ENCODE measurements at places on chromosomes 4 and X.
A peak's percentile ranks its signal among the peaks of the same experiment; 100 is the strongest.

DNA sequence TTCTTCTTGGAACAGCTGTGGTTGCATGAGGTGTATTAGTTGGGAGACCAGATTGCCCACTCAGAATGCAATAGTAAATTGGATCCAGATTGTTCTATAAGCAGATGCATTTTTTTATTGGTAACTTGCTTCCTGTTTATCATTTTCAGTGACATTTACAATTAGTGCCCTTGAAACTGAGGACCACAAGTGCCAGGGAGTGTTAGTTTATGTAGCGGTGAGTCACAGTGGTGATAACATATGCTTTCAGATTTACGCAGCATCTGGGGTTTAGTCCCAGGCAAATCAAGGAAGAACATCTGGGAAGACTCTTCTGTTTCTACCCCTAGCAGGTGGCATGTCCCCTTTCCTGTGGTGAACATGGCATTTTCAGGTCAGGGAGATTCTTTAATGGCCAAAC lies 24.1 kb downstream of the FRMPD4 start:
- DNase-seq: no peak

DNA sequence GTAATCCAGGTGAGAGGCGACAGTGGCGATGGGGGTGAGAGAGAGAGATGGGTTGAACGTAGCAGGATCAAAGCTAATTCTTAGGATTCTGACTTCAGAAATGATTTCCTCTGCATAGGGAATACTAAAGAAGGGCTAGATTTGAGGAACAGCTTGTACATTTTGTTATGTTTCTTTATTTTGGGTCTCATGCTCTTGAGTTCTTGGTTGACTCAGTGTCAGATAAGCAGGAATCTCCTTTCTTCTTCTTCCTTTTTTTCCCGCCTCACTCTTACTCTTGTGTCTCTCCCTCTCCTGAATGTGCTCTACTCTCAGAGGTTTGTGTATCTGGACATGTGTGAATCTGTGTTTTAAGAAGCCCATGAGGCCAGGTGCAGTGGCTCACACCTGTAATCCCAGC lies 36.4 kb downstream of the FAM193A start:
- DNase-seq: no peak

DNA sequence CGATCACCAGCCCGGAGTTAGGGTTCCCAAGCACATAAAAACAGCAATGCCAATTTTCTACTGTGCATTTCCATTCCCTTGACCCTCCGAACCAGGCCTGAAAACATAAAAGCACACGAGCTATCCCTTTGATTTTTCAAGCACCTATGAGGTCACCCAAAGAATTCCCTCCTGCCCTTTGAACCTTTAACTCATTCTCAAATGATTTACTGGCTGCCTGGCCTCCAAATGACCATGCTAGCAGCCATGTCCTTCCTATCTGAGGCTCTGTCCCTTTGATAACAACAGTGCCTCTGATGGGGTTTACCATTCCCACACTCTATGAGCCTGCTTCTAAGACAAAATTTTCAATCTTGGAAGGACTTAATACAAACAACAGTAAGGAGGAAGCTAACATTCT lies 15.2 kb downstream of the SHROOM4 start:
- no peak for DNase-seq

DNA sequence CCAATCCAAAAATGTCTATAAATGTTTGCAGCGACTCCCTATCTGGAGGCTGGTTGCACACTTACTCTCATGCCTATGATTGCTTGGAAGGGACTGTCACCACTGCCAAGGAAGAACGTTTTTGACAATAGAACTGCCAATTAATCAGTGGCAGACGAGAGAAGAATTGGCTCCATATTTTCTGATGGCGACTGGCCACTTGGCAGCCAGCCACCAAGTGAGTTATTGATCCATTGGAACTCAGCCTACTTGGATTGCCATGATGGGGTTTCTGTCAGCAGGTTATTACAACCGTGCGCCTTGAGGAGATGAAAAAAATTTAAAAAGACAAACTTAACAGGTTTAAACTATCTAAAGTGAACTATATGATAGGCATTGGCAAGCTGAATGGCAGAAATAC lies 47.4 kb downstream of the LINC00632 start:
- DNase-seq: no peak

- no peak for DNase-seq
Measured at GRCh38 chr4:106583567-106583966, 215.0 kb upstream of the GIMD1 start.

GRCh38 chr4:141371206-141371605 lies 150.5 kb downstream of the ZNF330 start:
- DNase-seq: no peak

GRCh38 chr4:153209410-153209809 lies 5.2 kb downstream of the TRIM2 start:
- no peak for DNase-seq

GRCh38 chr4:123444290-123444731 lies 47.7 kb downstream of the SPRY1 start:
- DNase-seq: peak; percentile 68

GRCh38 chr4:39048311-39048710 lies 13.7 kb upstream of the KLHL5 start:
- DNase-seq: no peak

GRCh38 chrX:137172317-137172948 lies 138.6 kb upstream of the GPR101 start:
- no peak for DNase-seq

DNA sequence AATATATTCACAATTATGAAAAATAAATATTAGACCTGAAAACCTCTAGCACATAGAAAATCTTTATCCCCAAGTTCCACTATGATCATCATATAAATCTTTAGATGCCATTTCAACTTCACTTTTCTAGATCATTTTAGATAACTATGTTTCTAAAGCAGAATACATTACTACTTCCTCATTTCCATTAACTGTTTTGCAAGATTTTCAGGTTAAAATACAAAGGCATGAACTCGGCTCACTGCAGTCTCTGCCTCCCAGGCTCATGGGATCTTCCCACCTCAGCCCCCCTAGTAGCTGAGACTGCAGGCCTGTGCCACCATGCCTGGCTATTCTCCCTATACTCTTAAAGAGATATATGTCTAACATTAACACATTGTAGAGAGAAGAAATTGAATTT lies 1365.9 kb upstream of the AGA start:
- no peak for DNase-seq

GRCh38 chr4:175087145-175087544 lies 169.0 kb downstream of the ADAM29 start:
- no peak for DNase-seq

DNA sequence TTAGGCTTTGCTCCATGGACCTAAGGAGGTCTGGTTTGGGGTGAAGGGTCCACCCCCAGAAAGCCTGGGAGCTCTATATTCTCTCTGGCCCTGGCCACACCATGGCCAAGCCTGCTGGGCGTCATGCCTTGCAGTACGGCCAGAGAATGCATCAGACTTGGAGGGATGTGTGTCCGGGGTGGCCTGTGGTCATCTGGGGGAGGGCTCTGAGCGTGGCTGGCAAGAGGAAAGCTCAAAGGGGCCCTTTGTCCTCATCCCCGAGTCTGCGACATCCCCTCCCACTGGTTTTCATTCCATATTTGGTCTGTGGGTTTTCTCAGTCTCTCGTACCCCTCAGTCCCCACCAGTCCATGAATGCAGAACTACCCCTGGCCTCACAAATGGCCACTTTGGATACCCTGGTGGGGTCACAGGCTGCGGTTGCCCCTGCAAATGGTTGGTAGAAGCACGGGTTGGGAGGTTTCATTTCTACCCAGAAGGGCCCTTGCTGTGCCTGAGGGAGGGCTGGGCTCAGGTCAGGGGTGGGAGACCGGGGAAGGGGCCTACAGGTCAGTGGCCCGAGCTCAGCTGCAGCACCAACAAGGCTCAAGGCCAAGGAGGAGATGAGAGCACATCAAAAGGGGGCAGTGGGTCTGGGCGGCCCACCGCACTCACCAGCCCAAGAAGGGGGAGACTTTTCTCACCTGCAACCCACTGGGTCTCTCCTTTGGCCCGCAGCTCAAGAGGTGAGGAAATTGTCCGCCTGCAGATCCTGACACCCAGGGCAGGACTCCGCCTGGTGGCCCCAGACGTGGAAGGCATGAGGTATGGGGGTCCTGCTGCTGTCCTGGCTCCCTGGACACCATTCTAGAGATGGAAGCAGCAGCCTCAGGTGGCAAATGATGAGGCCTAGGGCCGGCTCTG lies 30.2 kb downstream of the ZNF185 start:
- no peak for DNase-seq

- DNase-seq: no peak
Measured at GRCh38 chrX:148659481-148659880, 159.1 kb downstream of the AFF2 start.

- no peak for DNase-seq
Measured at GRCh38 chr4:78560296-78560963, 8.9 kb downstream of the ANXA3 start.

DNA sequence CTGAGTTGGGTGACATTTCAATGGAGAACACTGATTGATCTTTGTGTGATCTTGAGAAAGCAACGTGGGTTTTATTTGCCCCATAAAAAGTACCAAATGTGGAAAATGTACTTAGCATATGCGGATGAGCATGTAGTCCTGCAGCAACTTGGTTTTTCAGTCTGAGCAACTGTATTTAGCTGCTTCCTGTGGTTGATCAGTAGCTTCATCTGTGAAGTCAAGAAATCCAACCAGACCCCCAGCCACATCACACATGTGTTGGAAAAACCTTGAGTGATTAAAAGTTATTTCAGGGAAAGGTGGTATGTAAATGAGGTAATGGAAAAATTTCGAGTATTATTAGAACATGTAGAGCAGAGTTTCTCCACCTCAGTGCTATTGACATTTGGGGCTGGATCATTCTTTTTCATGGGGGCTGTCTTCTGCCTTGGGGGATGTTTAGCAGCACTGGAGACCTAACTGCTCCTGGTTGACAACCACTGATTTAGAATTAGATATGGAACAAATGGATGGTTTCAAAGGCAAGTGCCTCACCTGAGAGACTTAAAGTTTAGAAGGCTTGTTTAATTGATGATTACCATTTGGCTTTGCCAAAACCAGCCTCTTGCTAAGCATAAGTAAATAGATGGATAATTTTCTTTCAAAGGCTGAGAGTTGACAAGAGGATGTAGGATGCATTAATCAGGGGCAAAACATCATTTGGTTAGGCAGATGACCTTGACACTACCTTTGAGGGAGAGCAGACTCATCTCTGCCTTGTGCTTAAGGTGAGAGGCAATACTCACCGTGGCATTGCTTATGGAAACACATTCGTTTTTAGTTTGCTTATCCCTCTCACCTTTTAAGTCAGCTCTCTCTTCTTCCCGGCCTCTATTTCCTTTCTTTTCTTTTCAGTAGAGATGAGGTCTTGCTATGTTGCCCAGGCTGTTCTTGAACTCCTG lies 193.0 kb upstream of the RPS6KA3 start:
- no peak for DNase-seq

GRCh38 chrX:116499780-116500179 lies 37.0 kb upstream of the CT83 start:
- no peak for DNase-seq

- no peak for DNase-seq
Measured at GRCh38 chr4:4625488-4625887, 83.6 kb upstream of the STX18 start.

DNA sequence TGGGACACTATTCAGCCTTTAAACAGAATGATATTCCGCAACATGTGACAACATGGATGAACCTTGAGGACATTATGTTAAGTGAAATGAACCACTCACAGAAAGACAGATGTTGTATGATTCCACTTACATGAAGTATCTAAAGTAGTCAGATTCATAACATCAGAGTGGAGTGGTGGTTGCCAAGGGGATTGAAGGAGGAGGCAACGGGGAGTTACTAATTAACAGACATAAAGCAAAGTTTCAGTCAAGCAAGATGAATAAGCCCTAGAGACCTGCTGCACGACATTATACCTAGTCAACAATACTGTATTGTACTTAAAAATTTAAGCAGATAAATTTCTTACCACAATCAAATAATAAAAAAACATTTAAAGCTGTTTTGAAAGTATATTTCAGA lies 105.0 kb upstream of the NR0B1 start:
- no peak for DNase-seq

DNA sequence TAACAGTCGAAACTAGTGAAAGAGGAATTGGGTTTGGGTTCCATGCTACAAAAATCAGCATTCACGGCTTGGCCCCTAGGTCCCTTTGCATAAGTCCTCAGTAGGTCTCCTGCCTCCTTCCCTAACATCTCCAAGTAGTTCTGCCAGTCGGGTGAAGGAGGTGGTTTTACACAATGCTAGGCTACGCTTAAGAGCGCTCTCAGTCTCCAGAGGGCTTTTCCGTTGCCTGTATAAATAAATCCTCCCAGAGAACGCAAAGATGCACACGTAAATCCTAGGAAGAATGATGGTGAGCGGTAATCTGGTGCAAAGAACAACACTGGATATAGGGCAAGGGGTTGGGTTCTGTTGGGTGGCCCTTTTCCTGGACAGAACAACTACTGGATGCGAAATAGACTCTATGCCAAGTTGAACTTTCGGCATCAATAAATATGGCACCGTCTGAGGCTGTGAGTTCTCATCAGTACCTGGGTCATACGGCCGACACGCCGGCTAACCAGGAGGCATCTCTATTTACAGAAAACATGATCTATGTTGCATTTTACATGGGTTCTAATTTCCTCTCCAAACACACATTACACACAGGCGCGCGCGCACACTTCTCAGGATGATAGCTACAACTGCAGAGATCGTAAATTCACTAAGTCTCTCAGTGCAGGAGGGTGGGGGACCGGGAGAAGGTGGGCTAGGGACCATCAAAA lies 1.3 kb downstream of the CAMK2D start:
- DNase-seq: no peak

DNA sequence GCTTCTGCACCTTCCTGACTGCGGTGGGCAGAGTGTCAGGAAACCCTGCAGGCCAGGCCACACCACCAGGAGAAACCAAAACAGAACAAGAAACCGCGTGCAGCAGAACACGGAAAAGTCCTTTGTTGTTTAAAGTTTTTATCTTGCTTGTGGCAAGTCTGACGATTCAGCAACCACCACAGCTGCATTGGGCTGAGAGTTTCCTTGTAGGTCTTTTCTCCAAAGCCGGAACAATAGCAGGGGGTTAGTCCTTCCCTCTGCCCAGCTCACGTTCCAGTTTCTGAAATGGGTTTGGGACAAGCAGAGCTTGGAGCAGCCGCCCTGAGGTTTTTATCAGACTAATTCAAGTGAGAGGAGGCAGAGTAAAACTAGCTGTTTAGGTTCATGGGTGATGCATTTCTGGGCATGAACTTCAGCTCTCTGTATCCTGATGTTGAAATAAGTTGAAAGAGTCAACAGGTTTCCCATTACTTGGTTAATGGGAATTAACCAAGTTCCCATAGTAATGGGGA lies 216.9 kb downstream of the PTTG2 start:
- no peak for DNase-seq

GRCh38 chr4:80294206-80294605 lies 27.7 kb downstream of the FGF5 start:
- DNase-seq: no peak

DNA sequence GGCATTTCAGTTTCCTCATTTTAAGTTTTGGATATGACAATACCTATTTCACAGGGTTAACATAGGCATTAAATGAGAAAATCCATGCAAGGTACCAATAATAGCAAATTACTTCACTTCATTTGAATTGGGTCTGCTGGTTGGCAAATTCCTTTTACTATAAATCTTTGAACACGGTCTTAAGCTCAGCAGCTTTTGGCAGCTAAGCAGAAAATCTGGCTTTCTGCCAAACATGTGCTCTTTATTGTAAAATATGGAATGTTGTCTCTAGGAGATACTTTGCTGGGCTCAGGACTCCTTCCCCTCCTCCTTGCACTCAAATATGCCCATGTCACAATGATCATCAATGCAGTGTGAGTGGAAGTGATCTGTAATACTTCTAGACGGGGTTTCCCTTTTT lies 16.8 kb upstream of the DMP1 start:
- no peak for DNase-seq

Data from iPS DF 6.9 (cell line).